HS-27A (cell line): ENCODE measurements at places on chromosomes 7 and 10.

DNA sequence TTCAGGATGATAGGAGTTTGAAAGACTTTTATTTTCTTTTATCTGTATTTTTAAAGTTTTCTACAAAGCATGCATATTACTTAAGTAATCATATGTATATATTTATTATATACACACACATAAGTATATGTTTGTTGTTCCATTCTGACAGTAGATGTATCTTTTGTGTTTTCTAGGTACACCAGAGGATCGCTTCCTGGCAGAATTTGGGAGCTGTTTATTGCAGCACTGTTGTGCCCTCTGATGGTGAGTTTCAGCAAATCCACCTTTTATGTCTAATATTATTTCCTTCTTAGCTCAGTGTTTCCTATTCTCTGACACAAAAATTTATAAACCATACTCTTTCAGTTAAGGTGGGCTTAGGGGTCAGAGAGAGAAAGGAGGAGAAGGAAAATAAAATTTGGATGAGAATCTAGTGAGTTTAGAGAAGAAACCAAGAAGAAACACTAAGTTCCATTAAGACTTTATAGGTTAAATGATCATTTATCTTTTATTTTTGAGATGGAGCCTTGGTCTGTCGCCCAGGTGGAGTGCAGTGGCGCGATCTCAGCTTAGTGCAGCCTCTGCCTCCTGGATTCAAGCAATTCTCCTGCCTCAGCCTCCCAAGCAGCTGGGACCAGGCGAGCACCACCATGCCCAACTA, 59.2 kb upstream of the OIT3 start:
- peak; percentile 23 for DNase-seq

- DNase-seq = no peak
Measured at GRCh38 chr7:43956027-43956426, 29.8 kb downstream of the UBE2D4 start.

DNA sequence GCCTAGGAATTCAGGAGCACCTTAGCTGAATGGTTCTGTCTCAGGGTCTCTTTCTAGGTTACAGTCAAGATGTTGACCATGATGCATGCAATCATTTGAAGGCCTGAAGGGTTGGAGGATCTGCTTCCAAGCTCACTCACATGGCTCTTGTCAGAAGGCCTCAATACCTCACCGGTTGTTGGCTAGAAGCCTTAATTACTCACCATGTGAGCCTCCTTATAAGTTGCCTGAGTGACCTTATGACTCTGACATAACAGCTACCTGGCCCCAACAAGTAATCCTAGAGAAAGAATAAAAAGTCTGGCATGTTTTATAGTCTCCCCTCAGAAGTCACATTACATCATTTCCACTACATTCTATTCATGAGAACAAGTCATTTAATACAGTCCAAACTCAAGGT, 3.4 kb upstream of the C1GALT1 start:
- DNase-seq = no peak

DNA sequence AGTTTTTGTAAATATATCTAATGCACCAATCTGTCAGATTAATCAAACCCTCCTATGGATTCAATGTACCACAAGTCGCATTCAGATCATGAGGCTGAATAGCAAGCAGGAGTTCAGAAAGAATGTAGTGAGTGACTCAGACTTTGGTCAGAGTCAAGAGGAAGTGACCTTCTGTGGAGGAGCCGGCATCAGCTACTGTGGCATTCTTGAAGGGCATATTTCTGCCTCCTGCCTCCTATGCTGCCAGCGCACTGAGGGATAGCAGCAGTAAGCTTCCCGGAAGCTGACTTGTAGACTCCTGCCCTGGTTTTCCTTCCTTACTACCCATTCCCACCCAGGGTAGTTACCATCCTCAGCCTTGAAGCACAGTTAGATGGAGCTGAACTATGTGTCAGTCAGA, 867.5 kb downstream of the NRG3 start:
- no peak for DNase-seq
